ENCODE measurements at places on chromosomes 12 and 14. TPM values are rescaled to one million over a fixed set of nuclear protein-coding genes. Genes with fewer than 3 reads are reported as not detected.

Gene LMNTD1
- total RNA-seq = not detected

Gene SLC39A2
- 0.37 TPM for total RNA-seq

Gene MORN3
- total RNA-seq = 3.5 TPM

Gene DGLUCY
- 110 TPM for total RNA-seq

Gene SIX4
- total RNA-seq = 0.02 TPM

Gene ABHD4
- total RNA-seq = 8.3 TPM

Gene OR10P1
- not detected for total RNA-seq

- no peaks in the 10 kb centered on the region for H3K36me3 ChIP-seq
- peaks cover 18% of the 10 kb centered on the region for H3K4me1 ChIP-seq
- DNase-seq = no peak
- no peak overlapping the region for H3K27ac ChIP-seq
- H3K27me3 ChIP-seq = peaks cover 41% of the 10 kb centered on the region
- peak overlapping the region; percentile 37 for H3K4me3 ChIP-seq
Measured at GRCh38 chr12:6199531-6200255, 507 bp upstream of the CD9 start.

- no peak overlapping the region for H3K4me3 ChIP-seq
- H3K36me3 ChIP-seq = peaks cover 12% of the 10 kb centered on the region
- no peak for DNase-seq
- H3K27me3 ChIP-seq = no peaks in the 10 kb centered on the region
- H3K4me1 ChIP-seq = peaks cover 8% of the 10 kb centered on the region
Measured at GRCh38 chr14:67269298-67270060, 28.2 kb downstream of the PALS1 start.

GRCh38 chr14:36721877-36722276 is 60.2 kb downstream of the PAX9 start:
- no peak for DNase-seq
- H3K36me3 ChIP-seq = no peaks in the 10 kb centered on the region
- no peak overlapping the region for H3K4me3 ChIP-seq
- no peaks in the 10 kb centered on the region for H3K4me1 ChIP-seq
- no peaks in the 10 kb centered on the region for H3K27me3 ChIP-seq

GRCh38 chr12:6608592-6609281 is 1.6 kb upstream of the CHD4 start:
- peaks cover 18% of the 10 kb centered on the region for H3K36me3 ChIP-seq
- H3K27ac ChIP-seq = no peak overlapping the region
- DNase-seq = peak; percentile 39
- H3K4me3 ChIP-seq = no peak overlapping the region
- H3K4me1 ChIP-seq = peaks cover 48% of the 10 kb centered on the region
- H3K27me3 ChIP-seq = no peaks in the 10 kb centered on the region

GRCh38 chr14:70008284-70009262 is 129.4 kb downstream of the SMOC1 start:
- H3K4me1 ChIP-seq = peaks cover 4% of the 10 kb centered on the region
- DNase-seq = no peak
- peaks cover 4% of the 10 kb centered on the region for H3K27me3 ChIP-seq
- no peak overlapping the region for H3K4me3 ChIP-seq
- H3K36me3 ChIP-seq = no peaks in the 10 kb centered on the region

GRCh38 chr14:61368114-61368710 is 46.8 kb downstream of the PRKCH start:
- H3K27ac ChIP-seq = peak overlapping the region; percentile 51
- peaks cover 39% of the 10 kb centered on the region for H3K4me1 ChIP-seq
- no peak overlapping the region for H3K4me3 ChIP-seq
- H3K27me3 ChIP-seq = no peaks in the 10 kb centered on the region

DNA sequence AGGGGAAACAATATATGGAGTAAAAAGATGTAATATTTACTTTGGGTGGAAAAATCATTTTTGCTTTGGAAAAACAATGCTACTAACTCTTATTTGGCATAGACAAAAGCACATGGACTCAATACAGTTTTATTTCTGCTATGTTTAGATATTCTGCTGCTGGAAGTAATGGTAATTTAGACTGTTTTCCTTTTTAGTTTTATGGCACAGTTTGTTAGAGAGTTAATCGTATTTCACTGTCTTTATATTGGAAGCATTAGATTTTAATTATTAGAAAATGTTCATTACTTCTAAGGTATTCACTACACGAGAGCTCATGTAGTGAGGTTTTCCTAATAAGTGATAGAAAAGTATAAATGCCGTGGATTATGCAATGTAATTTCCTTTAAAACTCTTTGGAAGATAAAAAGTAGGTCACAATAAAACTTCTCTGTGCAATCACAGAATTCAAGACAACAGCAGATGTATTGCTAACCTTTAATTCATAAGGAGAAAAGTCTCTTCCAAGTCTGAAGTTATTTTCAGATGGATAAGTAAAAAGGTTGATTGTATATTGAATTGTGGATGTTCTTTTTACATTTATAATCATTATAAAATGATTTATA is 851.8 kb downstream of the TMTC2 start:
- no peak overlapping the region for H3K4me3 ChIP-seq
- no peak overlapping the region for H3K27ac ChIP-seq
- H3K36me3 ChIP-seq = no peaks in the 10 kb centered on the region

- no peaks in the 10 kb centered on the region for H3K4me1 ChIP-seq
- no peaks in the 10 kb centered on the region for H3K36me3 ChIP-seq
- peaks cover 34% of the 10 kb centered on the region for H3K27me3 ChIP-seq
- no peak overlapping the region for H3K27ac ChIP-seq
- H3K4me3 ChIP-seq = no peak overlapping the region
Measured at GRCh38 chr12:109617491-109617890, 43.9 kb downstream of the MVK start.

GRCh38 chr12:45518291-45519235 is 210.9 kb upstream of the ARID2 start:
- H3K27me3 ChIP-seq = no peaks in the 10 kb centered on the region
- no peak overlapping the region for H3K4me3 ChIP-seq
- H3K4me1 ChIP-seq = peaks cover 14% of the 10 kb centered on the region
- DNase-seq = peak; percentile 54
- peaks cover 4% of the 10 kb centered on the region for H3K36me3 ChIP-seq

- peaks cover 7% of the 10 kb centered on the region for H3K4me1 ChIP-seq
- peaks cover 4% of the 10 kb centered on the region for H3K27me3 ChIP-seq
- DNase-seq = no peak
- H3K4me3 ChIP-seq = no peak overlapping the region
- H3K36me3 ChIP-seq = no peaks in the 10 kb centered on the region
Measured at GRCh38 chr12:75699251-75699650, 187.8 kb upstream of the KRR1 start.

- no peaks in the 10 kb centered on the region for H3K36me3 ChIP-seq
- no peak overlapping the region for H3K27ac ChIP-seq
- H3K27me3 ChIP-seq = no peaks in the 10 kb centered on the region
- no peaks in the 10 kb centered on the region for H3K4me1 ChIP-seq
- no peak overlapping the region for H3K4me3 ChIP-seq
Measured at GRCh38 chr12:126734710-126735109, 1532.3 kb upstream of the TMEM132C start.

All from activated CD4-positive, alpha-beta T cell treated with anti-CD3 and anti-CD28 coated beads, Interleukin-2, amount 10 ng/mL, durations not matched to agents 7 days and 5 days (primary cell).